ENCODE measurements at places on chromosomes 16 and 17.

- no peak for DNase-seq
Measured at GRCh38 chr17:35406568-35406967, 25.7 kb downstream of the SLFN12 start.

GRCh38 chr16:1923299-1924034, 5.3 kb upstream of the HS3ST6 start:
- no peak for DNase-seq

- DNase-seq = peak; percentile 41
Measured at GRCh38 chr17:63476854-63477479, at the start of gene ACE. Gene ACE, plus strand, starts transcription at chr17:63477061. Its CDS starts 34 bp downstream, at chr17:63477095.

DNA sequence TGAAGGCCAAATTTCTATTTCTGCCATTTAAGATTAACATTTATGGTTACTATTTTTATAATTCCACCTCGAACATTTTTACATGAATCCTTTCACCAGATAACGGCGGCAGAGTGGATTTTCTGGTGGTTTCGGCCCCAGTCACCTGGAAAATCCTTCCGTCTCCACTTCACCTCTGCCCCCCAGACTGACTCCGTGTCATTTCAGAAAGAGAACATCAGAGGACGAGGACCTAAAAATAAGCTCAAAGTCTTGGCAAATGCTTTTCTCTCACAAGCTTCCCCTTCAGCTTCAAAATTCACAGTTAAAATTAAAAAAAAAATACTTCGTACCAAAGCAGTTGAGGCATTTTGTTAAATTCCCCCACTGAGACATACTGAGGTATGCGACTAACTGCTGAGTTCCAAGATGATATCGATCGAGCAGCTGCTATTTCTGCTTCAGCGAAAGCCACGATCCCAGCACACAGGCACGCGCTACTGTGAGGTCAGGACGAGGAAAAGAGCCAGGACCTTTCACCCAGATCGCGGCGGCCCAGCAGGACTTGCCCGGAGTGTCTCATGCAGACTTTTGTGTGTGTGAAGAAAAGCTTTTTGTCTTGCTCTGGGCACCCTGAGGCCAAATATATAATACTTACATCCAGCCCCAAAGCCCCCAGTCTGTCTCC, 36.8 kb downstream of the ASPA start:
- peak; percentile 84 for DNase-seq

GRCh38 chr17:82121246-82121645, 23.2 kb upstream of the FASN start:
- no peak for DNase-seq

DNA sequence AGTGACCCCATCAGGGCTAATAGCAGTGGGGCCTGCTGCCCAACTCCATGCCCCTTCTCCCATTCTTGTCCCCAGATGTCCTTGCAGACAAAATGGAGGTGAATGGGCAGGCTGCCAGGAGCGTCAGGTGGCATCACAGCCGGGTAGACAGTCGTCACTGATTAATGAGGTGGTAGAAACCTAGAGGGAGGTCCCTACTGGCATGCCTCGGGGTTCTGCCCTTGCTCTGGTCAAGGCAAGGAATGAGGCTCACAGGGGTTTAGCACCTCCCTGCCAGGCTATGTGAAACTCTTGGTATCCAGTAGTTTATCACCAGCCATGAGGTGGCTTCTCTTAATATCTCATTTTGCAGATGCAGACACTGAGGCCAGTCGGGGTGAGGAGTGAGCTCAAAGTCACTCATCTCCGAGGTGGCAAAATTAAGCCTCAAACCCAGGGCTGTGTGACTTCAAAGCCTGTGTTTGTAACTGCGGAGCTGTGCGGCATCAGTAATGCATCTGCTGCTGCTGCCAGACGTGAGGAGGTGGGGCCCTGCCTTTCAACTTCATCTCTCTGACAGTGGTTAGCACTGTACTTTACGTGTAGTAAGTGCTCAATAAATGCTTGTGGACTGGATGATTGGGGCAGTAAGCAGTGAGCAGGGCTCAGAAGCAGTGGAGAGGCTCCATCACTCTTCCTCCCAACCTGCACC, 21.3 kb downstream of the RAI1 start:
- DNase-seq = no peak

- no peak for DNase-seq
Measured at GRCh38 chr17:52079496-52079895, 79.0 kb downstream of the CA10 start.

DNA sequence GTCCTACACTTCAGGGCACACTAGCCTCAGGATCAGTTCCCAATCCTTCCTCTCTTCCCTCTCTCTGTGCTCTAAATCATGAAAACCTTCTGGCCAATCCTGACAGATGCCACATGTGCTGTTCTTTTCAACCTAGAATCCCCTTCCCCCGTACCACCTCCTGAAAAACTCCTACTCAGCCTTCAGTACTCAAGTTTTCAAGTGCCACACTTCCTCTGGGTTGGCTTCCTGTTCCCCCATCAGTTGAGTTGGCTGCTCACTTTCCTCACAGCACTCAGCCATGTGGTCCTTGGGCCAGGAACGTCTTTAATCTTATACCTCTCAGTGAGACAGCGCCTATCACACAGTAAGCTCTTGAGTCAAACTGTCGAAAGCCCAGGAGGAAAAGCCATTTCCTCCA, 3.3 kb downstream of the ASPHD1 start:
- no peak for DNase-seq

DNA sequence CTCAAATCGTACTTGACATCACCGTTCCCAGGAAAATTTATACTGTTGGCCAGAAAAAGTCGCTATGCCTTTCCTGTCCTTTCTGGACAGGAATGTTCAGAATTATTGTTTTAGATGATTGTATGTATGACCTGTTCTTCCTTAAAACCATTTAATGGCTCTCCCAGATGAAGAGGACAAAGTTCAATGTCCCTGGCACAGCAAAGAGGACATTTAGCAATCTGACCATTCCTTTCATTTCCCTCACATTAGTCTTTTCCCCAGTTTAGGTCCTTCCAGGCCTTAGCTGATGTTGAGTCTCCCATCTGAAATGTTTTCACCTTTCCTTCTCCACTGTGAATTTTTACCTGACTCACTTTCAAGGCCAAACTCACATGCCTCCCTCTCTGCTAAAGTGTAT, 938.9 kb downstream of the CDH11 start:
- no peak for DNase-seq

DNA sequence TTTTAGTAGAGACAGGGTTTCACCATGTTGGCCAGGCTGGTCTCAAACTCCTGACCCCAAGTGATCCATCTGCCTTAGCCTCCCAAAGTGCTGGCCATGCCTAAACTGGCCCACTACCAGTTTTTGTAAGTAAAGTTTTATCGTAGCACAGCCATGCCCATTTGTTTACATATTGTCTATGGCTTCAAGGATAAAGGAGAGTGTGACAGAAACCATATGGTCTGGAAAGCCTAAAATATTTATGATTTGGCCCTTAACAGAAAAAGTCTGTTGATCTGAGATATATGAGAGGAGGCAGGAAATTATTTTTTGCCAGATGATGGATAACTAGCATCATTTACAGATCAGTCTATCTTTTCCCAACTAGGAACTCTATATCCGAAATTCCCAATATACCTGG, 4.5 kb downstream of the AKAP10 start:
- DNase-seq = no peak

GRCh38 chr17:37713028-37713431, 31.8 kb downstream of the HNF1B start:
- no peak for DNase-seq

DNA sequence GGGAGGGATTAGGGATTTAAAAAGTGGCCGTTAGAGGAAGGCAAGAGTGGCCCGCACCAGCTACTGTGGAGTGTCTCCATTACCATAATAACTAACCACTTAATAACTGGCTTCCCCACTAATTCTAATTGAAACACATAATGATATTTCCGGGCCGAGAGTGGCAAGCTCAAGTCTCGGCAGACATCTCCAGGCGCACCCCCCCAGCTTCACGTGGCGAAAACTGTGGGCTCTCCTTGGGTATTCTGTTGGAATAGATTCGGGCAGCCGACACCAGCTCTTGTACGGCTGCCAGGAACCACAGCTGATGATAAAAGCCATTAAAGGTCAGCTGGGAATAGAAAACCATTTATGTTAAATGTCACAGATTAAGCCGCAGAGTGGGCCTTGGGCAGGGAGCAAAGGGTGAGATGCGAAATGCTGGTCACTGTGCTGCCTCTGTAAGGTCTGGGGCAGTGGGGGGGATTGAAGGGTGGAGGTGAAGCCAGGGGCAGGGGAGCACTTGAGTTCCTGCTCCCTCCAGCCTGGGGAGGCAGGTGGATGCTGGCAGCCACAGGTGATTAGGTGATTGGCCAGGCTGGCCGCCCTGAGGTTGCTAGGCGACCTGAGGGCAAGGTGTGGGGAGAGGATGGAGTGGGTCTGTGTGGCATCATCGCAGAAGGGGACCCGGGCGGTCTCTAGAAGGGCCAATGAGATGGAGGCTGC, 115.6 kb upstream of the SDK2 start:
- DNase-seq = no peak

GRCh38 chr16:69404275-69404805, 18.5 kb upstream of the TERF2 start:
- DNase-seq = no peak

GRCh38 chr16:1426734-1427471, 4.0 kb upstream of the PERCC1 start:
- no peak for DNase-seq

GRCh38 chr16:71467810-71468209, 5.8 kb upstream of the ZNF23 start:
- no peak for DNase-seq

- DNase-seq = no peak
Measured at GRCh38 chr16:12387311-12387710, 410.8 kb downstream of the SNX29 start.

- DNase-seq = no peak
Measured at GRCh38 chr17:33837281-33837680, 417.8 kb upstream of the CCL2 start.

DNA sequence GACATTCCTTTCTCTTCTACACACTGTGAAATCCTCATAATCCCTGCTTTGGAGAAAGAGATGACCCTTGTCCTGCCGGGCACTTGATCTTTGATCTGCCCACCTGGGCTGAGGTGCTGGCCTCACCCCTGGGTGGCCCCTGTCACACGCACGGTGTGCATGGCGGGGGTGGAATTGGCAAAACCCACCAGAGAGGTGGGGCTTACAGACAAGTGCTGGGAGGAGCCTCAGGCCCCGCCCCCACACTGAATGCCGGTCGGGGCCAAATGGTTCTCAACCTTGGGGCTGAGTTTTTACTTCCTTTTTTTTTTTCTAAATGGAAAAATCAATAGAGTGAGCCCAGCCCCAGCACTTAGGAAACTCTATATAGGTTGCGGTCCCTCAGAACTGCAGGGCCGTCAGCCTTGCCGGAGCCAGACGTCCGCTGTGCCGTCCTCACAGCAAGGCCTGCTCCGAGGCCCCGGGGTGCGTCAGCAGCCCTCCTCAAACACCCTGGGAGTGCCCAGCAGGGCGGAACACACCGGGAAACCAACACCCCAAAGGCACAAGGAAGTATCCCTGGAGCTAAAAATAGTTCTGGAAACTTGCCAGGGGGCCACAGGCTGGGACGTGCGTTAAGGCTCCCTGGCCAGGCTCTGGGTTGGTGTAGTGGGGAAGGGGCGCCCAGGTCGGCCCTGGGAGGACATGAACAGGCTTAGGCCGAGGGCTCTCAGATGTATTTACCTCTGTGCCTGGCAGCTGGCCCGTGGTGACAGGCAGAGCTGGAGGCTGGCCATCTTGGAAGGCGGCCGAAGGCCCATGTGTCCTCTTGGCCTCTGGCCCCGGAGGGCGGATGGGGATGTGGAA, 11.0 kb downstream of the GPRC5C start:
- DNase-seq = peak; percentile 94

- DNase-seq = peak; percentile 76
Measured at GRCh38 chr16:85613604-85614337, 649 bp downstream of the GSE1 start.

DNA sequence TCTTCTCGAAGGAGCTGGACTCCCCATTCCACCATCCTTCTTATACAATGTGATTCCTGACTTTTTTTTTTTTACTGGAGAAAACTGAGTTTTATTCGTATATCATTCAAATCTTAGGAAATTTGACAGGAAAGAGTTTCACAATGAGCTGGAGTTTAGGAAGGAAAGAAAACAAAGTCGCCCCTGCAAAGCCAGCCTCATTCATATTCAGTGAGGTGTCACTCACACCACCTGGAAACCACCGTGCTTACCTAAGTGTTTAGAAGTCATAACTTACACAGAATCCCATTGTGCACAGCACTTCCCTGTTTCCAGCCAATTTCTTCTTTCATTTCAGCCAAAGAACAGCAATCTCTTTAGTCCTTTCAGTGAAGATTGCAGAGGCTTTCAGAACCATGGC, 90.3 kb upstream of the CHMP6 start:
- DNase-seq = no peak

- no peak for DNase-seq
Measured at GRCh38 chr17:47957591-47958490, at the start of gene PRR15L. Gene PRR15L, minus strand, starts transcription at chr17:47957883. Its CDS starts 4,649 bp downstream, at chr17:47953234.

- no peak for DNase-seq
Measured at GRCh38 chr16:64004116-64004515, 1117.7 kb downstream of the CDH11 start.

GRCh38 chr16:22900863-22901262, 86.9 kb downstream of the HS3ST2 start:
- DNase-seq = no peak

- no peak for DNase-seq
Measured at GRCh38 chr17:64145375-64145750, 15.4 kb upstream of the ERN1 start.

GRCh38 chr16:53282975-53283946, 151.0 kb upstream of the RBL2 start:
- no peak for DNase-seq

DNA sequence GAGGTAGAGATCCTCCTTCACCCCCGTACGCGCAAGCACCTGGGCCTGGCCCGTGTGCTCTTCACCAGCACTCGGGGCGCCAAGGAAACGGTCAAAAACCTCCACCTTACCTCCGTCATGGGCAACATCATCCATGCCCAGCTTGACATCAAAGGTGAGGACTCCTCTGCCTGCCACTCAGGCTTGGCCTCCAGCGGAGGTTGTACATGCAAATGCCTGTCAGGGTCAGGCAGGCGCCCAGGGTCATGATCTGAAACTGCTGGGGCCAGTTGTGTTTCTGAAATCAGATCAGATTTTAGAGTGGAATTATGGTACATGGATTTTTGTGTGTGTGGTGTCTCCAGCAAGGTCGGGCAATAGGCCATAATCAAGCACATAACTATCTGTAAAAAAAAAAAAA, 3.8 kb downstream of the SETD1A start:
- no peak for DNase-seq

DNA sequence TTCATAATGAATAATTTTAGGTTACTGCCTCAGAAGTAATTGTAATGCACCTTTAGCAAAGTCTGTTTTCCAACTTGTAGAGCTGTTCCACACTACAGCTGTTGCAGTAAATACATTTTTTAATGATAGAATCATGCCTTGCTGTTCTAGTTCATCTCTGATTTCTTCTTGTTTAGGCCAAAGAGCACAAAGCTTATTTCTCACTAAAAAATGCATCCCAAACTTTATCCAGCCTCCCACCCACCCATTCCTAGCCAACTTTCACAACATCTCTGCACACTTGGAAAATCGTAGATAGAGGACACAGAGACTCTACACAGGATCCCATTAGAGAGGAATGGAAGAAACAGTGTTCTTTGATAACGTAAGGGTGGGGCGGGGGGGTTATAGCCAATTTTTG, 252.2 kb upstream of the DYNLRB2 start:
- DNase-seq = no peak

Measured in left ventricle myocardium inferior (tissue), 1 donor.